Chondrocyte (in vitro differentiated cells): ENCODE measurements at places on chromosomes 11 and 22. TPM values are rescaled to one million over a fixed set of nuclear protein-coding genes. Genes with fewer than 3 reads are reported as not detected.

- H3K4me1 ChIP-seq = peaks cover 54% of the 10 kb centered on the region
- peak overlapping the region; percentile 91 for H3K27ac ChIP-seq
- no peak for DNase-seq
- no peak overlapping the region for H3K4me3 ChIP-seq
These were observed 2.3 kb downstream of the MYEOV start for GRCh38 chr11:69295995-69296889.

SHANK3 gene
- total RNA-seq = 3.9 to 7.5 TPM (median 7.0 TPM) in 3 replicates

DNA sequence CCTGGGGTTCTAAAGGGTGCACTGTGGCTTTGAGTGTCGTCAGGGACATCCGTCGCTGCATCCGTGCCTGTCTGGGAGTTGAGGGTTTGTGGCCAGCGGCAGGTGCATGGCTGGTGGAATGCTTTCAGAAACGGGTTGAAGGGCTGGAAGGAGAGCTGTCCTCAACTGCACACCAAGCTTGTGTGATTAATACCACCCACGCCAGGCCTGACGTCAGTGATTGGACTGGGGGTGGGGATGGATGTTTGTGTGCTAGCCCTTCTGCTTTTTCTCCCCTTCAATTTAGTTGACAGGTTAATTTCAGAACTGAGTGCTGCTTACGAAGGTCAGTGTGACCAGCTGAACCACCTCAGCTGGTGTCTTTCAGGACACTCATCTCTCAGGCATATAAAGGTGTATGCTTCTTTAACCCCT lies 3.2 kb upstream of the GAB2 start:
- no peak for DNase-seq
- H3K4me3 ChIP-seq = no peak overlapping the region
- H3K4me1 ChIP-seq = peaks cover 52% of the 10 kb centered on the region
- H3K27me3 ChIP-seq = no peaks in the 10 kb centered on the region
- no peak overlapping the region for H3K27ac ChIP-seq
- no peaks in the 10 kb centered on the region for H3K36me3 ChIP-seq

DNA sequence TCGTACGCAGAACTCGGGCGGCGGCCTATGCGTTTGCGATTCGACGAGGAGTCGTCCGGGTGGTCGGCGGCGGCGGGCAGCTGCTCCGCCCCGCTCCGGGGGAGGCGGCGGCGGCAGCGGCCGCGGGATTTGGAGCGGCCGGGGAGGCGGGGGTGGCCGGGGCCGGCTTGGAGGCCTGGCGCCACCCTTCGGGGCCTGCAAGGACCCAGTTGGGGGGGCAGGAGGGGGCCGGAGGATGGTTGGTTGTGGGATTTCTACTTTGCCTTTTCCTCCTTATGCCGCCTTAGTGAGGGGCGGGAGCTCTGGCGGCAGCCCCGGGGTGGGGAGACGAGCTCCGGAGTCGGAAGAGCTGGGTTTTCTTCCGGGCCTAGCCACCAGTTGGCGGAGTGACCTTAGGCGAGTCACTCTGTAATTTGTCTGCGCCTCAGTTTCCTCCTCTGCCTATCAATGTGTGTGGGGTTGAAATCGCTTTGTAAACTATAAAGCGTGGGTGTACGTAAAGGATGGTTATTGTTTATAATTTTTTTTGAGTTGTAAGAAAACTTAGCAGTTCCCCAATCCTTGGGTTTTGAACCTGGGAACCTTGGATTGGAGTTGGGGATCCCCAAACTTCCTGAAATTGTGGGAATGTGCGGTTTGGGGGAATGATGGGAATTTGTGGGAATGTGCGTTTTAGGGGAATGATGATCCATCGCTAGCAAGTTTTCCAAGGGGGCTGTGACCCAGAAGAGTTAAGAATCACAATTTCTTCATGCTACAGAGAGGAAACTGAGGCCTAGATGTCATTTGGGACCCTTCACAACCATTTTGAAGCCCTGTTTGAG lies 679 bp downstream of the TUG1 start:
- no peaks in the 10 kb centered on the region for H3K27me3 ChIP-seq
- H3K27ac ChIP-seq = peak overlapping the region; percentile 93
- H3K4me1 ChIP-seq = peaks cover 57% of the 10 kb centered on the region
- no peak for DNase-seq

GRCh38 chr11:72280037-72280436 lies 36.1 kb upstream of the PHOX2A start:
- H3K36me3 ChIP-seq = no peaks in the 10 kb centered on the region
- H3K27ac ChIP-seq = no peak overlapping the region
- peaks cover 10% of the 10 kb centered on the region for H3K4me1 ChIP-seq
- H3K4me3 ChIP-seq = no peak overlapping the region

DNA sequence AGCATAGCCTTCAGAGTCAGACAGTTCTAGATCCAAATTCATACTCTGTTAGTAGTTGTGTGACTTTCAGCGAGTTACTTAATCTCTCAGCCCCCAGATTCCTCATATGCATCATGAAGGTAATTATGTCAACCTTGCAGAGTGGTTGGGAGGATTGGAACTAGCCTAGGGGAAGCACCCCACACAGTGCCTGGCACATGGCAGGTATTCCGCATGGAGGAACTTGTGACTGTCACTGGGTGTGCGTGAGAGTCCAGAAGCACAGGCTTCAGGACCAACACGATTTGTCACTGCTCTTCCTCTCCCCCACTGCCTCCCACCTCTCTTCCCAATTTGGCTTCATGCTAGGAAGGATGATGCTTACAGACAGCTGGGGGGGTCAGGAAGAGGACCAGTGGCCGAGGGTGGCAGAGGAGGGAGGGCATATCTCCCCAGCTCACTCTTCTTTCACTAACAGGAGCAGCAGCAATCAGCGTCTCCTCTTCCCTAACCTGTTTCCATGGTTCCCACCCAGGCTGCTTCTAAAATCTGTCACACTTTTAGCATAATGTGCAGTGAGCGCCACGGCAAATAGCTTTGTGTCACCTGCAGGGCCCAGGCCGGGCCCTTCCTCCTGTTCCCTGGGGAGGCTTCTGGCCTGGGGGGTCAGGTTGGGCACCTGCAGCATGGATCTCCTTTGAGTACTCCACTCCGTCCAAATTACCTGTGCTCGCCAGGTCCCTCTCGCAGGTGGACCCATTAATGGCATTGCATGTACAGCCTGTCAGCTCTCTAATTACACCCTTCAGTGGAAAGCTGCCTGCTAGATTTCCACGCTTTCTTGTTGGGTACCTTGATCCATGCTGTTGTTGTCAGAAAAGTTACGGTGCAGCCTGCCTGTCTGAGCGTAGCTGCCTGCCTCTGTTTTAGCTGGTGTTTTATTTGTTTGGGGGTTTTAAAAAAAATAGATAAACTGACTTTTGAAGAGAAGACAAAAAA lies 400.4 kb downstream of the NXPE2 start:
- no peaks in the 10 kb centered on the region for H3K4me1 ChIP-seq
- no peak overlapping the region for H3K27ac ChIP-seq
- DNase-seq = no peak
- H3K4me3 ChIP-seq = no peak overlapping the region

DNA sequence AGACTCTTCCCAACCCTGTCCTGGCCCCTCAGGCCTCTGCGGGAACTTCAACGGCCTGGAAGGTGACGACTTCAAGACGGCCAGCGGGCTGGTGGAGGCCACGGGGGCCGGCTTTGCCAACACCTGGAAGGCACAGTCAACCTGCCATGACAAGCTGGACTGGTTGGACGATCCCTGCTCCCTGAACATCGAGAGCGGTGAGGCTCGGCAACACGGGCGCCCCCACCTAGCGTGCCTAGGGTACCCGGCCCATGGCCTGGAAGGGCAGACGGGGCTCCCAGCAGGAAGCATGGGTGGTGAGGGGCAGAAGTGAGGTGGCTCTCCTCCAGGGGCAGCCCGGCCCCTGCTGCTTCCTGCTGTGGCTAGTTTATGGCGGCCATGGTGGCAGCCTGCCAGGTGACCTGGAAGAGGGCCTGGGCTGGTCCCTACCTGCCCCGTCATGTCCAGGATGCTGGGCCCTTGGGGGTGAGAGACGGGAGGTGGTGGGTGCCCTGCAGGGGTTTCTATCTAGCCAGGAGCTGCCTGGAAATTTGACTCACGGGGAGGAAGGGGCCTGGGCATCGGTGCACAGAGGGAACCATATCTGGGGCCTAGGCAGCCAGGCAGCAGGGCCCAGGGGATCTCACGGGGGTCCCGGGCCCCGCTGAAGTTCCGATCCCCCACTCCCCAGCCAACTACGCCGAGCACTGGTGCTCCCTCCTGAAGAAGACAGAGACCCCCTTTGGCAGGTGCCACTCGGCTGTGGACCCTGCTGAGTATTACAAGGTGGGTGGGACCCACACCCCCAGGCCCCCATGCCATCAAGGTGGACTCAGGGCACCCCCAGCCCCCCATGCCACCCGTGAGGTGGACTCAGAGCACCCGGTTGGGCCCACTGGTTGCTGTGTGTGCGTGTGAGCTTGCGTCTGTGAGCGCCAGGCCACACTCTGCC lies 9.2 kb downstream of the MUC2 start:
- H3K4me3 ChIP-seq = no peak overlapping the region
- H3K4me1 ChIP-seq = no peaks in the 10 kb centered on the region
- DNase-seq = peak; percentile 85
- H3K27ac ChIP-seq = no peak overlapping the region
- H3K27me3 ChIP-seq = no peaks in the 10 kb centered on the region
- H3K36me3 ChIP-seq = no peaks in the 10 kb centered on the region

GRCh38 chr11:124339396-124340141 lies 19.6 kb upstream of the OR8D2 start:
- no peak overlapping the region for H3K4me3 ChIP-seq
- peaks cover 4% of the 10 kb centered on the region for H3K27me3 ChIP-seq
- DNase-seq = no peak

DNA sequence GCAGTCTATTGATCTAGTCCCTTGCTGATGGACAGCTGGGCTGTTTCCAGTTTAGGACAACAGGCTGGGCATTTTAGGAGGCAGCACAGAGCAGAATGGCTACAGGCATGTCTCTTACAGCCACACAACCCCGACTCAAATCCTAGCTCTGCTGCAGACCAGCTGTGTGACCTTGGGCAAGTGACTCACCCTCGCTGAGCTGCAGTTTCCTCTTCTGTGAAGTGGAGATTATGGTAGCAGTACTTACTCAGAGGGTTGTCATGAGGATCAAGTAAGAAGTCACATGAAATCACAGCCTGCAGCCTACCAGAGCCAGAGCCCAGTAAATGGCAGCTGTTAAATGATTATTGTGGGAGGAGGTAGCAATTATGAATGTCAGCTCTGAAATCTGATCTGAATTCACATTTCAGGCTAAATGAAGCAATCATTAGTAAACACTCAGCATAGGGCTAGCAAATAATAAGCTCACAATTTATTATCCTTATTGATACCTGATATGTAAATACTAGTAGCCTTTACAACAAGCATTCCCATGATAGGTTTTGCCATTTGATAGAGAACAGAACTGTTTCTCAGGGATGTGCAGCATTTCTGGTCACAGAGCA lies 58.9 kb downstream of the MYEOV start:
- H3K27ac ChIP-seq = peak overlapping the region; percentile 14
- no peaks in the 10 kb centered on the region for H3K36me3 ChIP-seq
- H3K4me3 ChIP-seq = no peak overlapping the region
- peaks cover 31% of the 10 kb centered on the region for H3K4me1 ChIP-seq

GRM5 gene
- total RNA-seq = 0.41 to 2.0 TPM (median 0.52 TPM) in 3 replicates

CEP57 gene
- total RNA-seq = 27.8 to 30.1 TPM (median 28.8 TPM) in 3 replicates

DNA sequence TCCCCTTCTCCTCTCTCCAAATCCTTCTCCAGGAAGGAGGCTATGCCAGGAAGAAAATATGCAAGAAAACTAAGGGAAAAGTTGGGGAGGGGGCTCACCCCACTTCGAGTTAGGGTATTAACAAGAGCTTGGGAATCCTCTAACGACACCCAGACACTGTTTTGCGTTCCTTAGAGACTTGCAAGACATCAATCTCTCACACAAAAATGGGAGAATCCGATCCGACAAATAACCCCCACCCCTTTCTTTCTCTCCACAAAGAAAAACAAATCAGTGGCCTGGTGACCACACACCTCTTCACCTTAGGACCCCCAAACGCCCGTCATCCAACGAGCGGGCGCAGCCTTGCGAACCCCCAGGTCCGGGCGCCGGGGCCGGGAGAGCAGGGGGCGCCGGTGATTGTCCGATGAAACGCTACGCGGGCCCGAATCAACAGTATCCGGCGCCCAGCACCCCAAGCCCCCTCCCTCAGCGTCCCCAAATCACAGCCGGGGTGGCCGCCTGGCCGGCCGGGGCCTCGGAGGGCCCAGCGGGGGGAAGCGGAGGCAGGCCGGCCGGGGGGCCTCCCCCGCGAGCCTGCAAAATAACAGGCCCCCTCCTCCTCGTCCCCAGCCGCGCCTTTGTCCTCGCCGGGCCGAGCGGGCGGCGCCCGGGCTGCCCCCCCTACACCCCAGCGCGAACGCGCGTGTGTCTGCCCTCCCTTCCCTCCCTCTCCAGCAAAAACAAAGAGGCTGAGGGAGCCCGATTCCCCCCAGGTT lies 690 bp downstream of the CSNK1E start:
- peaks cover 59% of the 10 kb centered on the region for H3K4me1 ChIP-seq
- peaks cover 2% of the 10 kb centered on the region for H3K36me3 ChIP-seq
- peak overlapping the region; percentile 94 for H3K4me3 ChIP-seq
- H3K27ac ChIP-seq = peak overlapping the region; percentile 97

FGF3 gene
- total RNA-seq = not detected in 3 replicates

- DNase-seq = no peak
- H3K36me3 ChIP-seq = peaks cover 2% of the 10 kb centered on the region
- no peak overlapping the region for H3K27ac ChIP-seq
- H3K4me1 ChIP-seq = peaks cover 9% of the 10 kb centered on the region
These were observed 14.6 kb downstream of the GLB1L2 start for GRCh38 chr11:134346101-134346975.

DNA sequence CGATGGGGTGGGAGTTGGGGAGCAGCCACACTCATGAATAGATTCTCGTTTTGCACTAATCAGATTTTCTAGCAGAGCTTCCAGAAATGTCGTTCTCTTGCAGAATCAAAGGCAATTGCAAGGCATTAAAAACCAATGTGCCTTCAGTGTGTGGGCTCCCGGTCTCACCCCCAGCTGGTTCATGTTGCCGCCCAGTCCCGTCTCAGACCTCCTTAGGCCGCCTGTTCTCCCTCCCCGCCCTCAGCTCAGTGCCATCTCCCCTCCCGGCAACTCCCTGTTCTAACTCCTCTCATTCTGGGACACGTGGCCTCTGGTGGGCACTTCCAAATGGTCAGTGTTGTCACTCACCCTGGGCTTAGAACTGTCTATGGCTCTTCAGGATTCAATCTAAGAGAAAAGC lies 42.5 kb upstream of the SMIM38 start:
- peaks cover 8% of the 10 kb centered on the region for H3K36me3 ChIP-seq
- no peaks in the 10 kb centered on the region for H3K4me1 ChIP-seq
- H3K4me3 ChIP-seq = no peak overlapping the region
- DNase-seq = peak; percentile 62

C11orf97 gene
- not detected in 3 replicates for total RNA-seq

RIC8A gene
- 107 to 130 TPM (median 124 TPM) in 3 replicates for total RNA-seq
